ENCODE measurements at places on chromosomes 11 and 22.

- no peak for DNase-seq
Observed at GRCh38 chr11:128311742-128312719, 275.3 kb downstream of the ETS1 start.

DNA sequence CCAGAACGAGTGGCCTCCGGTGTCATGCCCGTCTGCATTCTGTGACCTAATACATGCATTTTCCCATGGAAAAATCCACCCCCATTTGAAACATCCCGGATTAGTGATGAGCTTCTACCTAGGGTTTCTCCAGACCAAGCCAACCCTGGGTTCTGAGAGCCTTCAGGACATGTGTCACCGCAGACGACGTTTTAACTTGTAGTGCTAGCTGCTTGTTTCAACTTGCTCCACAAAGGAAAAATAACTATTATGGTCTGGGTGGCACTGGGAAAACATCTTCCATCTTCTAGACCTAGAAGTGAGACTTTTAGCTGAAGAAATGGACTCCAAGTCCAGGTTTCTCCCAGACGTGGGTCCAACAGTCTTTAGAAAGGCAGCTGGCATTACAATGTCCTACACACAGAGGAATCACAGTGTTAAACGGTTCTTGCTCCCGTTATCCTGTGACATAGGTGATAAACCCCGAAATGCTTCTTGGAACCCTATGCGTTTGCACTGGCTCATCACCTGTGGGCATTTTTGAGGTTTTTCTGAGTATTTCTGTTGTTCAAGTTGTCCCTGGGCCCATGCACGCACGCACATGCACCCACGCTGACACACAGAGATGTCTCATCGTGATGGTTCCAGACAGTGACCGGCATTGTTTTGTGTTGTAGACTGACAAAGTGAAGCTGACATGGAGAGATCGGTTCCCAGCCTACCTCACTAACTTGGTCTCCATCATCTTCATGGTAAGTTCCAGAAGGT, 46.6 kb upstream of the FADD start:
- DNase-seq: no peak

- DNase-seq: no peak
Observed at GRCh38 chr11:120929664-120930154, 94.2 kb upstream of the TBCEL start.

DNA sequence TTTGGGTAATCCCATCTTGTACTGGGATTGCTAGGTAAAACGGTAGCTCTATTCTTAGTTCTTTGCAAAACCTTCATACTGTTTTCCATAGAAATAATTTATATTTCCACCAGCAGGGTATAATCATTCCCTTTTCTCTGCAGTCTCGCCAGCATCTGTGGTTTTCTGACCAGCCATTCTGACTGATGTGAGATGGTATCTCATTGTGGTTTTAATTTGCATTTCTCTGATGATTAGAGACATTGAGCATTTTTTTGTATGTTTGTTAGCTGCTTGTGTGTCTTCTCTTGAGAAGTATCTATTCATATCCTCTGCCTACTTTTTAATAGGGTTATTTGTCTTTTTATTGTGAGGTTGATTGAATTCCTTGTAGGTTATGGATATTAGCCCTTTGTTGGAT, 220.9 kb downstream of the PGR start:
- DNase-seq: no peak

DNA sequence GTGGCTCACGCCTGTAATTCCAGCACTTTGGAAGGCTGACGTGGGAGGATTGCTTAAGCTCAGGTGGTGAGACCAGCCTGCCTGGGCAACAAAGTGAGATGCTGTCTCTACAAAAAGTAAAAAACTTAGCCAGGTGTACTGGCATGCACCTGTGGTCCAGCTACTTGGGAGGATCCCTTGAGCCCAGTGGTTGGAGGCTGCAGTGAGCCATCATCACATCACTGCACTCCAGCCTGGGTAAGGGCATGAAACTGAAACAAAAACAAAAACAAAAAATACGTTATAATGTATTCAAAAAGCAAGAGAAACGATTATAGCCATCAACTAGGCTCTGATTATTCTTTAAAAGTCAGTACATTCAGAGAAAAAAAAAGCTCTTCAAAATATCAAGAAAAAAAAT, 62.5 kb downstream of the TCF20 start:
- DNase-seq: no peak

Data from T follicular helper cell (primary cell).